ENCODE measurements at places on chromosomes 13 and 19.

DNA sequence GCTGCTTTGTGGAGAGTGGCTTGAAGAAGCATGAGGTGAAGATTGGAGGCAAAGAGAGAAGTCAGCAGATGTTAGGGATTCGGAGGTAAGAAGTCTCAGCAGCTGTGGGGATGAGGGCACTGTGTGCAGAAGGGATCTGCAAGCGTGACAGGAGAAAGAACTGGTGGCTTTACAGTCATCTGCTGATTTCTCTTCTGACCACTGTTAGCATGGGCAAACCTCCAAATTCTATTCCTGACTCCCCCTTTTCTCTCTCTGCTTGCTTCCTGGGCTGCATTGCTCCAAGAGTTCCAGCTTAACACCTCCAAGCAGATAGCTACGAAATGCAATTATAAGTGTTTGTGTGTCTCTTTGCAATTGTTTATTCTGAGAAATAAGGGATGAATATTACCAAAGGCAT, 159.6 kb downstream of the GGACT start:
- no peak for DNase-seq

DNA sequence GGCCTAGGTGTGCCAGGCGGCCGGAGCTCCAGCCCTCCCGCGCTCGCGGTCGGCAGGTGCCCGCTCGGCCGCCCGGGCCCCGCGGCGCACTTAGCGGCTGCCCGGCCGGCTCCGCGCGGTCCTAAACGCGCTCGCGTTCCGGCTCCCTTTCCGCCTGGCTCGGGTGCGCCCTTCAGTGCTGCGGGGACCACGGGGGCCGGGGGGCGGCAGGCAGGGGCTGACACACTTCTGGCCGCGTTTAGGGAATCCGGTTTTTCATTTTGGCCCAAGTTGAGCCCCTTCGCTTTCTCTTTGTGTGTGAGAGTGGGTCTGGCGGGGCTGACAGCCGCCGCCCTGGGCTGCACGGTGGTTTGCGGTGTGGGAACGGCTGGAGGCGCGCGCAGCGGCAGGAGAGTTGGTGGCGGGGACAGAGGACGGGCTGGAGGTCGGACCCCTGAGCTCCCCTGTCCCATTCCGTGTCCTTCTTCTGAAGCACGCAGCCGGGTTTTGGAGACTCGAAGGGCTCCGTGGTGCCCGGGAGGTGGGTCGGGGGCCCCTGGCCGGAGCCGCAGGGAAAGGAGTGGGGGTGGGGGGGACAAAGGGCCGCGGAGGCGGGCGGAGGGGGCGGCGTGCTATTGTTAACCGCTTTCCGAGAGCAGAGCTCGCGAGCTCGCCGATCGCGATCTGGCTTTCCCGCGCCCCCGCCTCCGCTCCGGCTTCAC, 3.1 kb downstream of the FGF9 start:
- DNase-seq = no peak

- DNase-seq = no peak
These were observed 891.7 kb upstream of the SLC10A2 start for GRCh38 chr13:103957939-103958338.

GRCh38 chr19:52600639-52601024, 30.5 kb downstream of the ZNF701 start:
- peak; percentile 36 for DNase-seq

- DNase-seq = no peak
These were observed 112.9 kb downstream of the TNFRSF19 start for GRCh38 chr13:23683084-23683483.
